Dermis blood vessel endothelial cell (primary cell): ENCODE measurements at places on chromosomes 1 and 21. TPM values are rescaled to one million over a fixed set of nuclear protein-coding genes. Genes with fewer than 3 reads are reported as not detected.

DNA sequence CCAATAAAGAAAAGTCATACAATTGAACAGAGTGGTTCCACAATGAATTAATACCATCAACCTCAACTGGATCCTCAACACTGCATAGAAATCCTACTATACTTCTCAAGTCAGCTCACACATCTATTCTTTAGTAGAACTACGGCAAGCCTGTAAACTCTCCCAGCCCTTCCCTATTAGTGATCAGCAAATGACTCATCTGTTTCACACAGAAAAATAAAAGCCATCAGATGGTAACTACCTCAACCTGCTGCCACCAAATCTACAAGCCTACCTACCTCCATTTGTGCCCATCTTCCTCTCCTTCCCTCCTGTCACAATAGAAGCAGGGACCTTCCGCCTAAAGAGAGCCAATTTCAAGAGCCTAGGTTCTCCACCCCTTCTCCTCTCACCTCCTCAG, 63.6 kb downstream of the DMAP1 start:
- no peak for DNase-seq

Gene S100B
- total RNA-seq: not detected in 2 replicates

GRCh38 chr1:180299479-180300221, 69.6 kb downstream of the LHX4 start:
- DNase-seq: no peak

DNA sequence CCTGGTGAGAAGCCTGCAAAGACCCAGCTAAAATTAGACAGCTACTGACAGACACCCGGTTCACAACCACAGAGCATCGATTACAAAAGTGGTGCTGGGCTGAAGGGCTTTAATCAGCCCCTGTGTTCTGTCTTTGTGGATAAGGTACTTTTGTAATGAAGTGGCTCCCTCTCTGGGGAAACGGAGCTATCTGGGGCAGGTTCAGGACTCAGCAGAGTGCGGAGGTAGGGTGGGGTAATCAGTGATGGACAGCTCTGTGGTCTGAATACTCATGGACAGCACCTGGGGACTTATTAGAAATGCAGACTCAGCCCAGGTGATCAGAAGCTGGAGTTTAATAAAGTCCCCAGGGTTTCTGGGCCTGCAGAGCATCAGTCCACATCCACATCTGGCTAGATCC, 152.0 kb downstream of the MATN1 start:
- no peak for DNase-seq

DNA sequence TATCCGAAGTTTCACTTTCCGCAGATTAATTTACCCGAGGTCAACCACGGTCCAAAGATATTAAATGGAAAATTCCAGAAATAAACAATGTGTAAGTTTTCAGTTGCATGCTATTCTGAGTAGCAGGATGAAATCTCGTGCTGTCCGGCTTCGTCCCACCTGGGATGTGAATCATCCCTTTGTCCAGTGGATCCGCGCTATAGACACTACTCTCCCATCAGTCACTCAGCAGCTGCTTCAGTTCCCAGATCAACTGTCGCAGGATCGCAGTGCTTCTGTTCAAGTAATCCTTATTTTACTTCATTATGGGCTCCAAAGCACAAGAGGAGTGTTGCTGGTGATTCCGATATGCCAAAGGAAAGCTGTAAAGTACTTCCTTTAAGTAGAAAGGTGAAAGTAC, 8.3 kb upstream of the LRP8 start:
- DNase-seq: no peak

- DNase-seq: no peak
Measured at GRCh38 chr1:18112611-18113010, 5.0 kb downstream of the IGSF21 start.

Gene HES5
- 0.17 TPM in 1 of 2 replicates, not detected in the other for total RNA-seq
